ENCODE measurements at places on chromosomes 3 and 15.

- peak; percentile 18 for DNase-seq
Observed at GRCh38 chr3:2099028-2099671, 484 bp downstream of the CNTN4 start.

DNA sequence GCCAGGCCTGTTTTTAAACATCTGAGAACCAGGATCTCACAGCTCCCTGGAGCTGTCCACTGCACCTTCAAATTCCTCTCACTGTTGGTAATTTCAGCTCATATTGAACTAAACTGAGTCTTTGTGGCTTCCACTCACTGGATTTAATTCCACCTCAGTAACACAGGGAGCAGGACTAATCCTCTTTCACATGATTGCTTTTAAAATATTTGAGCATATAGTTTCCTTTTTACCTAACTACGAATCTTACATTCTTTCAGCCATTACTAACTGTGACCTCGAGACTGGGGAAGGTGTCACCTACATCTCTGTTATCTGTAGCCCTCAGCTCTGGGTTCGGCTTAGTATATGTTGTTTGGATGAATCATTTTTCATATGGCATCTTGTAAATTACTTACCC lies 194.3 kb upstream of the C2CD4B start:
- no peak for DNase-seq

- no peak for DNase-seq
Observed at GRCh38 chr15:52559575-52559974, 9.3 kb downstream of the ARPP19 start.

DNA sequence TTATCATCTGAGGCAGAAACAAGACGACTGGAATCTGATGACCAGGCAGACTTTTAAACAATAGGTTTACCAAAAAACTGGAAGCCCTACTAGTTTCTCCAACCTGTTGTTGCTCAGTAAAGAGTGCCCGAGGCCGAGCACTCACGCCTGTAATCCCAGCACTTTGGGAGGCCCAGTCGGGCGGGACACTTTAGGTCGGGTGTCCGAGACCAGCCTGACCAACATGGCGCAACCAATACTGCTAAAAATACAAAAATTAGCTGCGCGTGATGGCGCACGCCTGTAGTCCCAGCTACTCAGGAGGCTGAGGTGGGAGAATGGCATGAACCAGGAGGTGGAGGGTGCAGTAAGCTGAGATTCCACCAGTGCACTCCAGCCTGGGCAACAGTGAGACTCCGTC lies 1.1 kb upstream of the WDR5B start:
- no peak for DNase-seq

DNA sequence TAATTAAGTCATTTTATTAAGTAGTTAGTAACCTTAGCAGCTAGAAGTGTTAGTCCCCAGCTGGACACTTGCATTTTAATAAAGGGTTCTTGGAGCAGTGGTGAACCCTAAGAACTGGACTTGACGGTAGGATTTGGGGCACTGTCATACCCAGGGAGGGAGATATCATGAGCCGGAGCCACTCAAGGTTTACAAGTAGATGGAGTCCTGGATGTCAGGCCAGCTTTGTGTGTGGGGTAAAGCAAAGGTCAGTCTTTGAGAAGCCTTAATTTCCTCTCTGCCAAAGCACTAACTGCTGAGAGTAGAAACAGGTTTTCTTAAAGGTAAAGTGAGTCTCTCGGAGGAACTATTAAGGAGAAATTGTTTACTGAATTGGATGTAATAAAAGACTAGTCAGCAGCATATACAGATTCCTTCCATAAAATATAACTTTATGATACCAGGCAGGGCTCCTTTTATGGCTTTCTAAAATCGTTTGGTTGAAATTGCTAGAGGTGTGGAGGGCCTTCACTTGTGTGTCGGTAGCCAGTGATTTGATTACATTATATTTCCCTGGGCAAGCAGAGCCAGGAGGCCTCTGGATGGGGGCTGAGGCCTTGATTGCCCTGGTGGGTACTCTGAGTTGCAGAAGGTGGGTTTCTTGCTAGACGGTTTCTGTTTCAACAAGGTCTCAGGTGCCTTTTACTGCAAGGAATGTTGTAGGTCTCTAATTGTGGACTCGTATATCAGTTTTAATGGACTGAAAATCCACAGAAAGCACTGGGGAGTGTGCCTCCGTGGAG lies 23.1 kb downstream of the SQOR start:
- no peak for DNase-seq

DNA sequence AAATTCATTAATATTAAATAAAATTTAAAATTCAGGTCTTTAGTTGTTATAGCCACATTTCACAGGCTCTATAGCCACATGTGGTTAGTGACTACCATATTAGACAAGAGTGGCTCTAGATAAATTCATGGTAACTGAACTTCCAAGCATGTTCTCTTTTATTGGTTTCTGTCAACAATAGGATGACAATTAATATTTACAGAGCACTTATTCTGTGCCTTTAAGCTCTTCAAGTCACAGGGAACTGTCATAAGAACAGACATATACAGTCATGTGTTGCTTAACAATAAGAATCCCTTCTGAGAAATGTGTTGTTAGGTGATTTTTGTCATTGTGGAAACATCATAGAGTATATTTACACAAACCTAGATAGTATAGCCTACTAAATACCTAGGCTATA lies 38.8 kb upstream of the SLC25A36 start:
- no peak for DNase-seq

GRCh38 chr3:134136604-134137003 lies 106.9 kb upstream of the SLCO2A1 start:
- DNase-seq = no peak

- DNase-seq = no peak
Observed at GRCh38 chr15:94383041-94383440, 151.7 kb downstream of the MCTP2 start.

GRCh38 chr15:39281094-39281493 lies 299.8 kb upstream of the THBS1 start:
- DNase-seq = no peak

DNA sequence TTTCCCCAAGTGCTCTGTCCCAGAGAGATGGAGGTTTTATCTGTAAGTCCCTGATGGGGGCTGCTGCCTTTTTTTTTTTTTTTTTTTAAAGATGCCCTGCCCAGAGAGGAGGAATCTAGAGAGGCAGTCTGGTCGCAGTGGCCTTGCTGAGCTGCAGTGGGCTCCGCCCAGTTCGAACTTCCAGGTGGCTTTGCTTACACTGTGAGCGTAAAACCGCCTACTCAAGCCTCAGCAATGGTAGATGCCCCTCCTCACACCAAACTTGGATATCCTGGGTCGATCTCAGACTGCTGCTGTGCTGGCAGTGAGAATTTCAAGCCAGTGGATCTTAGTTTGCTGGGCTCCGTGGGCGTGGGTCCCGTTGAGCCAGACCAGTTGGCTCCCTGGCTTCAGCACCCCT lies 51.6 kb downstream of the SLC2A2 start:
- no peak for DNase-seq

DNA sequence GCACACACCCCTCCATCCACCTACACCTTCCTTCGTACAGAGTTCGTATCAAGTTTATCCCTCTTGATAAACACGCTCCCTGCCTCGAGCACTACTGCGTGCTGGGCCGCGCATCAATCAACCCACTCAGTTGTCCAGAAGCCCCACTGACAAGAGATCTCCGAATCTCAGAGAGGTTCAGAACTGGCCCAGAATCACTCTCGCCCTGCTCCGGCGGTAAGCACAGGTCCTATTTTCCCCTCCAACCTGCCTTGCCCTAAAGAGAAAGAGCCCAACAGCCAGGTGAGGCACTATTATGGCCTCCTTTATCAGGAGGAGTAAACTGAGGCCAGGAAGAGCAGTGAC lies 494 bp upstream of the NISCH start:
- no peak for DNase-seq

DNA sequence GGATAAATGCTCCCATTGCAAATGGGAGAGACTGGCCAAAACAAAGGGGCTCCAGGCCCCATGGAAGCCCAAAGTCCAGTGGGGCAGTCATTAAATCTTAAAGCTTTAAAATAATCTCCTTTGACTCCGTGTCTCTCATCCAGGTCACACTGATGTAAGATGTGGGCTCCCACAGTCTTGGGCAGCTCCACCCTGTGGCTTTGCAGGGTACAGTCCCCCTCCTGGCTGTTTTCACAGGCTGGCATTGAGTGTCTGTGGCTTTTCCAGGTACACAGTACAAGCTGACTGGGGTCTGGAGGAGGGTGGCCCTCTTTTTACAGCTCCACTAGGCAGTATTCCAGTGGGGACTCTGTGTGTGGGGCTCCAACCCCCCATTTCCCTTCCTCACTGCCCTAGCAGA lies 45.9 kb downstream of the NIPA2 start:
- no peak for DNase-seq

DNA sequence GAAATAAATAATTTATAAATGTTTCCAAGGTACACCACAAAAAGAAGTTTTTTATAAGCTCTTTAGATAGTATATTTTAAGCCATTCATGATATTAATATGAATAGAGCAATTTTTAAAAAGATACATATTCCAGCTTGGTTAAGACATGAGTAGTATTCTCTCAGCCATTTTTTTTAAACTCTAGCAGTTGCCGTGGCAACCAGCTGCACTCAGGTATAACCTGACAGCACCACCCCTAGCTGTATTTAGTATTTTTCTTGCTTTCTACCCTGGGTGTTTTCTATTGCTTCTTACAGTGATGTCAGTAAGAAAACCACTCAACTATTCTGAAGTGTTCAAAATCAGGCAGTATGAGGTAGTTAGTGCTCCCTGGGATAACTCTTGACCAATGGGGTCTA lies 496.3 kb upstream of the CNTN3 start:
- no peak for DNase-seq

DNA sequence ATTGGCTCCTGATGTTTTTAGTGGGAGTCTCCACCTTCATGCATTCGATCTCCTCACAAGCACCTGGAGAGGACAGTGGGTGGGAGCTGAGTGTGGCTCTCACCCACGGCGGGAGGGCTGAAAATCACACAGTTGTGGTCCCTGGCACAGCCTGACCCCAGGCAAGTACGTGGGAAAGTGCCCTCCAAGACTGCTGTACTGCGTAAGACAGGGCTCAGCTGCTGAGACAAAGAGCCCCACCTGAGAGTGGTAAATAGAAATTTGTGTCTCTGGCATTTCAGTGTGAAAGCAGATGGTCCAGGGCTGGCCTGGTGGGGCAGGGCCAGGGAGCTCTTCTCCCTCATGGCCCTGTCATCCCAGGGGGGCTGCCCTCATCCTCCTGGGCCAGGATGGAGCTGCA lies 77.4 kb upstream of the IQSEC1 start:
- no peak for DNase-seq

DNA sequence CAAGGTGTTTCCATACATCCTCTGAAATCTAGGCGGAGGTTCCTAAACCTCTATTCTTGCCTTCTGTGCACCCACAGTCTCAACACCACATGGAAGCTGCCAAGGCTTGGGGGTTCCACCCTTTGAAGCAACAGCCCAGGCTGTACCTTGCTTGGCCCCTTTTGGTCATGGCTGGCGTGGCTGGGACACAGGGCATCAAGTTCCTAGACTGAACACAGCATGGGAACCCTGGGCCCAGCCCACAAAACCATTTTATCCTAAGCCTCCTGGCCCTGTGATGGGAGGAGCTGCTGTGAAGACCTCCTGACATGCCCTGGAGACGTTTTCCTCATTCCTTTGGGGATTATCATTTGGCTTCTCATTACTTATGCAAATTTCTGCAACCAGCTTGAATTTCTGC lies 739.0 kb upstream of the NECTIN3 start:
- no peak for DNase-seq

GRCh38 chr15:34708422-34708821 lies 46.4 kb downstream of the GJD2 start:
- DNase-seq = no peak

- DNase-seq = no peak
Observed at GRCh38 chr3:5014391-5014790, 35.2 kb downstream of the BHLHE40 start.

DNA sequence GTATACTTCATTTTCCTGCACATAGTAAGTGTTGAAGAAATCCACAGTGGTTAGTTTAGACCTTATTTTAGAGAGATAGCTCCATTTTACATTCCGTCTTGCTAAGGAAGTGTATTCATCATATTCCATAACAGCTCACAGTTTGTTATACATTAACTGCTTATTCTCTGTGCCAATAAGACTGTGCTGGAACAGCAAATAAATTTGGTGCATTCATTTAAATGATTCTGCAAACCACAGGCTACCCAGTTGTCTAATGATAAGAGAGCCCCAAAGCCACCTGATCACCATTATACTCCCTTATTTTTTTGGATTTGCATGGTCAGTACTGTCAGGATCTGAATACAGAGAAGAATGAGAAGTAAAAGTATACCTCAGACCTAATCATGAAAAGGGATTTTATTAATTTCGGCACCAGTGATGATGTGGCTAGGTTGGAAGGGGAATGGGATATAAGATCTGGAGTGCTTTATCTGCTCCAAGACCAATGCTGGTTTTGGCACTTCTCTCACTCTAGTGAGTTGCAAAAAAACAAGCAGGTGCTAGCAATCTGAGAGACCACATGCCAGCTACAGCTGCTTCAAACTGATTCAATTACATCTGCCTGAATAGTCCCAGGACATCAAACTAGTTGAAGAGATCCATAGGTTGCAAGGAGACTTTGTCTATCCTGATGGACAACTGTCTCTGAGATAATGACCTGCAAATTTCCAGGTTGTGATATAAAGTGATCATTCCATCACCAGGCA lies 254.8 kb downstream of the ZBTB20 start:
- peak; percentile 44 for DNase-seq

GRCh38 chr3:175383813-175384212 lies 524.7 kb downstream of the NAALADL2 start:
- no peak for DNase-seq

- peak; percentile 6 for DNase-seq
Observed at GRCh38 chr3:175818811-175819464, 959.8 kb downstream of the NAALADL2 start.

DNA sequence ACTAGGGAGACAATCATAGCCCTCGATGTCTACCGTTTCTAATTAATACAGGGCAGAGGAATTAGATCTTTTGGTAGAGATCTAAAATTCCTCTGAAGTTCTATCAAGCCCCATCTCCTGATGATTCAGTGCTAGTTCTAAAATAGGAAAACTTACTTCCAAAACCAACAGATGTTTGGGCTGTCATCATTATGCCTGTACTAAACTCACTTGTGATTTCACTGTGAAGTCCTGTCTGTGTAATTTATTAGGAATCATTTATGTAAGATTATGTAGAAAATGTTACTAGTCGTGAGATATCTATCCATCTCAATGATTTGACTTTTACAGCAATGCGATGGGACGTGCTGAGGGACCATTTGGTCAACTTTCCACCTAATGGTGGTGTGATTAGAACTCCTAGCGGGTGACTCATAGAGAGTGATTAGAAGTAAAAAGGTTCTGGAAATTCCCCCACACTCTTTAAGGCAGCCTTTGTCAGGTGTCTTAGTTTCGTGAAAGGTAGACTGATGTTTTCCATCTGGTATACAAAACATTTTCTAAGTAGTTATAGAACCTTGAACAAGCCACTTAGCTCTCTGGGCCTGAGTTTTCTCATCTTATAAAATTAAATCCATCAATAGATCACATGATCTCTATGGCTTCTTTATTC lies 34.2 kb downstream of the LIPC start:
- no peak for DNase-seq

DNA sequence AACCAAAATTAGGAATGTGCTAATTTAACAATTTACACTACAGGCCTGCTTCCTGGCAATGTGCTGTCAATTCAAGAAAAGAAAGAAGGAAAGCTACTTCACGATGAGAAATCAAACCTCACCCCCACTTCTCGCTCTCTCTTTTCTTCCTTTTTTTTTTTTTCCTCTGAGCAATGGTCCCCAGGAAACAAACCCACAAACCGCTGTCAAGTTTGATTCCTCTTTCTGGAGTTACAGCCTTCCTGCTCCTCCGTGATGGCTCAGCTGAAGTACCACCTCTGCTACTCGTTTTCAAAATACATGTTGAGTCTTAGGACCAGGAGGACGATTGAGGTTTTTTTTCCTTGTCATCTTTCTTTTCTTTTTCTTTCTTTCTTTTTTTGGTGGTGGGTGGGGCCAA lies 3.4 kb upstream of the TRIM71 start:
- DNase-seq = no peak

Data from NCI-H1105 (cell line).